Right ventricle myocardium inferior (tissue), 1 donor: ENCODE measurements at places on chromosomes 12 and 14. TPM values are rescaled to one million over a fixed set of nuclear protein-coding genes. Genes with fewer than 3 reads are reported as not detected.

Gene ISM2
- not detected for total RNA-seq

Gene AHNAK2
- 2.5 TPM for total RNA-seq

Gene C12orf54
- total RNA-seq = not detected

Gene CFL2
- total RNA-seq = 547 TPM

Gene SYT1
- total RNA-seq = 0.24 TPM

Gene TAS2R20
- total RNA-seq = 0.46 TPM

Gene AQP6
- total RNA-seq = not detected

Gene TC2N
- 12.6 TPM for total RNA-seq

Gene NUP37
- total RNA-seq = 17.2 TPM

Gene GTF2A1
- 17.3 TPM for total RNA-seq

Gene KDM5A
- total RNA-seq = 25.5 TPM

Gene RASSF9
- 6.2 TPM for total RNA-seq

Gene CLEC2A
- not detected for total RNA-seq

Gene LMO3
- total RNA-seq = 3.8 TPM

Gene PLEKHD1
- total RNA-seq = 0.32 TPM

Gene VWF
- total RNA-seq = 244 TPM

Gene SVOP
- 5.5 TPM for total RNA-seq

Gene KLRC3
- total RNA-seq = not detected

Gene RNASE3
- total RNA-seq = not detected

Gene GLIPR1
- total RNA-seq = 12.2 TPM

Gene LRIG3
- 3.8 TPM for total RNA-seq

Gene UBR7
- total RNA-seq = 20.5 TPM

Gene MANSC4
- not detected for total RNA-seq

Gene HPD
- total RNA-seq = 2.3 TPM

Gene ACSM4
- not detected for total RNA-seq

Gene APEX1
- 67.2 TPM for total RNA-seq

Gene HOXC4
- not detected for total RNA-seq

Gene ESPL1
- 0.97 TPM for total RNA-seq

Gene KCNA1
- not detected for total RNA-seq

Gene MYO1H
- total RNA-seq = 0.16 TPM

Gene GUCY2C
- not detected for total RNA-seq

Gene ASPG
- 27.5 TPM for total RNA-seq

Gene KLRG1
- total RNA-seq = 5.8 TPM

Gene CPNE6
- total RNA-seq = not detected

Gene TBK1
- total RNA-seq = 11.9 TPM

Gene USP44
- total RNA-seq = 1.0 TPM

Gene RHEBL1
- total RNA-seq = 0.41 TPM

Gene TMEM179
- total RNA-seq = not detected

Gene KLHL33
- total RNA-seq = 0.62 TPM
